GM23338 (cell line): ENCODE measurements at places on chromosomes 2 and 18.

- no peak for DNase-seq
These were observed 156.5 kb upstream of the RMP24 start for GRCh38 chr18:35816003-35816402.

DNA sequence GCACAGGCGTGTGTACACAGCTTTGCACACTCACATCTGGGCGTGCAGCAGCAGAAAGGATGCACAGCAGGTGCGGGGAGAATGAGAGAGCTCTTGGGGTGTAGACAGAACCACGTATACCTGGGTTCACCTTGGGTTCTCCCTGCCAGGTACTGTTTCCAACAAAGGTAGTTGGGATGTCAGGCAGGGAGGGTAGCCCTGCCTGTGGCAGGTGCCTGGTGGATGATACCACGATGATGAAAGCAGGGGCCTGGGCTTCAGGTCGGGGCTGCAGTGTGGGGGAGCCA, 6.5 kb upstream of the ARID5A start:
- DNase-seq = no peak

- peak; percentile 74 for DNase-seq
These were observed 37.6 kb upstream of the SPAG16 start for GRCh38 chr2:213246497-213247281.

DNA sequence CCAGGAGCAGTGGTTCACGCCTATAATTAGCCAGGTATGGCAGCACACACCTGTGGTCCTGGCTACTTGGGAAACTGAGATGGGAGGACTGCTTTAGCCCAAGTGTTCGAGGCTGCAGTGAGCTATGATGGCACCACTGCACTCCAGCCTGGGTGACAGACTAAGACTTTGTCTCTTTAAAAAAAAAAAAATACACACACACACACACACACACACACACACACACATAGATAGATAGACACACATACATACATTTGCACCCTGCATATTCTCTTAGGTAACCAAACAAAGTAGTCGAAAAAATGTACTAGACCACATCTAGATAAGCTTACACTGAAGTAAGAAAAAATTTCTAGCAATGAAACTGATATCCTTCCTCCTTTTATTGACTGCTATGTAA, 86.8 kb downstream of the OLA1 start:
- no peak for DNase-seq

DNA sequence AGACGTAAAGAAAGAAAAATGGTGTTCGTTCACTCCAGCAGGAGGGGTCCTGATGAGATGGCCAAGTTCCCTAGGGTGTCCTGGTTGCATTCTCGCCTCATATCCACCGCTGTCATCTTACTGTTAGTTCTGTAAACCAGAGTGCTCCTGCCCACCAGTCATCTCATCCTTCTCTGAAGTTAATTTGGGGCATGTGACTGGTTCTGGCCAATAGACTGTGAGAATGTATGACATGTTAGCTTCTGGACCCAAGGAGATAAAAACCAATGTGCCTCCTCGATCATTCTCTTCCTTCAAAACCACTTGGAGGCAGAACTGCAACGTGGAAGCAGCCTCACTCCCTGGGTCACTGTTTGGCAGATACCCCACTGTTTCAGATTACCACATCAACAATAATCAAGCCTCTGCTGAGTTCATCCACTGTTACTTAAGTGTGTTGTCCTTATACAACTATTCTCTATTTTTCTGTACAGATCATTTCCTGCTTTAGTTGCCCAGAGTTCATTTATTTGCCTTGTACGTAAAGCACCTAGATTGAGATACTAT, 759.1 kb downstream of the TSN start:
- DNase-seq = no peak

GRCh38 chr18:74582642-74583041, 15.0 kb upstream of the ZNF407 start:
- no peak for DNase-seq

DNA sequence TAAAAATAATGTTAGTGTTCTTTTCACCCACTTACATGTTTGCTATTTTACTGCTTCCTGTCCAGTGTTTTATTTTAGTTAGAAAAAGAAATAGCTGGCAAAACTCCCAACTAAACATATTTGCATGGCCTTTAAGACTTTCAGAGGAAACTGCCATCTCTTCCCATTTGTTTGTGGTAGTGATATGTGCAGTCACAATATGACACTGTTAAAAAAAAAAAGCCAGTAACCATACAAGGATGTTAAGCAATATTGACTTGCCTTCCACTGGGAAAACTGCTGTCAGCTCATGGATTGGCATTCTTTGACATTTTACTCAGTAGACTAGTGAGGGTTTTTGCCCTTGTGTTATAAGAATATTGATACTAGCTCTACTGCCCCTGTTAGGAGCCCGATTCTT, 29.1 kb downstream of the XIRP2 start:
- DNase-seq = no peak

DNA sequence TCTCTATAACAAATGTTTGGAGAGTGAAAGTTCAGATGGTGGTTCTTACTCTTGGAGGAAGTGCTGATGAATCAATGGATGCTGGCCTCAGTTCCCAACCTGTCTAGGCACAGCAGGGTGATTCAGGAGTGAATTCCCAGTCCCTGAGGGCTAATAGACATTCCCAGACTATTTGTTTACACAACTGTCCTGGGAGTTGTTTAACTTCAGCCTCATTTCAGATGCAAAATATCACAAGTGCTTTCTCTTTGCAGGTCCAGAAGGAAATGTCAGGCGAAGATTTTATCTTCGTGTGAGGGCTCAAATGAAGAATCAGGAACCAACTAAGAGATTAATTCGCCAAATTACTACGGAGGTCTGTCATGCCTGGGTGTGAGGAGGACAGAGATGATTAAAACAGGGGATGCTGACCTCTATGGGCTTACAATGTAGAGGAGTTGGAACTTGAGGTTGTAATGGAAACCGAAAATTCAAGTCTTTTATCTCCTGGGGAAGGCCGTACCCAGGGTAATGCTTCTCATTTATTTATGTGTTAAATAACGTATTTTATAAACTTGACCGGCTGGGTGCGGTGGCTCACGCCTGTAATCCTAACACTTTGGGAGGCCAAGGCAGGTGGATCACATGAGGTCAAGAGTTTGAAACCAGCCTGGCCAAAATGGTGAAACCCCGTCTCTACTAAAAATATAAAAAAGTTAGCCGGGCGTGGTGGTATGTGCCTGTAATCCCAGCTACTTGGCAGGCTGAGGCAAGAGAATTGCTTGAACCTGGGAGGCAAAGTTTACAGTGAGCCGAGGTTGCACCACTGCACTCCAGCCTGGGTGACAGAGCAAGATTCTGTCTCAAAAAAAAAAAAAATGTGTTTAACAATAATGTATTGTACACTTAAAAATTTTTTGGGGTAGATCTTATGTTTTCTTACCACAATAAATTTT, 38.7 kb upstream of the SLC1A4 start:
- DNase-seq = peak; percentile 11

DNA sequence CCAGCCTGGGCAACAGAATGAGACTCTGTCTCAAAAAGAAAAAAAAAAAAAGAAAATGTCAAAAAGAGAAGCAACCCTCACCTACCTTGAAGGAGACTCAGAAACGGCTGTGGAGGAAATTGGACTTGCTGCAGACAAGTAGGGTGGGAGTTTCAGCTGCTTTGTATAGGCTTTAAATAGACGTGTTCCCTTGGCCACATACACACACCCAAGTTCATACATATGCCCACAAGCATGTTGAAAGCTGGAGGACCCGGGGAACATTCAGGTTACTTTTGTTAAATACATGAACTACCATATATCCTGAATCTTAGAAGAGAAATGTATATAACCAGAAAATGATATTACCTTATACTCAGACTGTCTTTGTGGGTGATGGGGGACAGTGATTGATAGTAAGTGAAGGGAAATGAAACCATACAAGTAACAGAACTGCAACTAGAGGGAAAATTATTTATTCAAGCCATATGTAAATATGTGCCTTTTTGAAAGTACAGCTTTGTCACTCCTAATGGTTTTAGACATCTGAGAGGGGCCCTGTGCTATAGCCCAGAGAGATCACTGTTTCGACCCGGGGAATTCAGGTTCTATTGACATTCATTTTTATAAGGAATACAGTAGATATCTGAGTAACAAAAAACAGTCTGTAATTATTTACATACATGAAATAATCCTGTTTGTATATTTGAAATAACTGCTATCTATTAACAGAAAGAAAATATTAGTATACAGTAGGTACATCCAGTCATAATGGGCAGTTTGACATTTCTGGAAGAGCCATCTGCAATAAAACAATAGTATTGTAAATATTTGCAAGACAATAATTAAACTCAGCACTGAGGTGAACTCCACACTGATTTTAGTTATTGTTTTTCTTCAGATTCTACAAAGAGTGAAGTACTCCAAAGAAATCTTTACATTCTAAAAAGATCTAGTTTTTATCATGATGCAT, 48.0 kb upstream of the TGIF1 start:
- DNase-seq = no peak

DNA sequence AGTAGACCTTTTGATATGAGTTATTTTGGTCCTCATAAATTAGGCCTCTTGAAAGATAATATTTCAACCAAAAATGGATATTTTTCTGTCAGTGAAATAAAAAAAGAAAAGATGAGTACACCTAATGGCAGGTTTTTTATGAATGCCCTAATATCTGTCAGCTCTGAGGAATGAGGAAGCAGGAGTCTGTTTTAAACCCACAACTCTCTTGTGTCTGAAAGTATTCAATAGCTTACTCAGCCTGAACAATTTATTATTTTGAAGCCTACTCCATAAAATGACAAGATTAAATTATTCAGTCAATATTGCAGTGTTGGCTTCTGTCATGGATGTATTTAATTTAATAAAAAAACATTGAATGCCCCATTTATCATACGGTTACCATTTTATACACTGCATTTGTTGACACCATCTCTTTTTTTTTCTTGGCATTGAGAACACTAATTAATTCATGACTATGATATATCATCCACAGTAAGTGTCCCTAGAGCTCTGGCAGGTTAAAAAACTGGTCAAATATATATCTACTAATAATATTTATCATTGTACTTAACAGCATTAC, 548.2 kb downstream of the CBLN2 start:
- DNase-seq = no peak

- DNase-seq = no peak
These were observed 70.3 kb upstream of the DOCK10 start for GRCh38 chr2:225112362-225113126.

- no peak for DNase-seq
These were observed 390.4 kb downstream of the CMPK2 start for GRCh38 chr2:6475155-6475940.

DNA sequence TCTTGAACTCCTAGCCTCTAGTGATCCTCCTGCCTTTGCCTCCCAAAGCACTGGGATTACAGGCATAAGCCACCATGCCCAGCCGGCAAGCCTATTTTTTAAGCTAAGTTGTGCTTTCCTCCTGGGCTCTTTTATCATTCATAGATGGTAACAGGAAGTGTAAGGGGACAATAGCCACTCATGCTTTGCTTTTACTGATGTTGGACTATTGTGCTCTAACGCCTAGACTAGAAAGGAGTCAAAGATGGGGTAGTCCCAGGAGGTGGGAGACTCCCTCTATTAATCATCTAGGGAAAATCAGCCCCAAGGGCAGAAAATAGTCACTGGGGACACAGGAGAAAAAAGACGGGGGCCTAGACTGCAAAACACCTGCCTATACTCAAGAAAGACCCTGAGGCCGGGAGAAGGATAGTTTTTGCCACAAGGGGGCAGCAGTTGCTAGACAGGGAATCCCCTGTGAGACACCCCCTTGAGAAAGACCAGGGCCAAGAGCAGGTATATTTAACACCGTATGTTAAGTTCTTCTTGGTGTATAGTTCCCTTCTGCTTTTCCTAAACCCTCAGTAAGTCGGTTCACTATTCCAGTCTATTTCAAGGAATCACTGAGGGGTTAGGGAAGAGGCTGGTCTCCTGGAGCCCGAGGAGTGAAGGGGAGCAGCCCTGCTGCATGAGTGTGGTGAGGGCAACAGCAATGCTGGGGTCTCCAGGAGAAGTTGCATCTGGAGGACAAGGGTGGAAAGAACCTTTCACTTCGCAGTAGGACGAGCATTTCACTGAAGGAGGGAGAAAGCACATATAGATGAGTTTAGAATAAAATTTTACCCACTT, 2.1 kb upstream of the CXCR1 start:
- peak; percentile 91 for DNase-seq

GRCh38 chr18:7230626-7231349, at the start of gene LRRC30:
TSS of gene LRRC30 (plus strand) at chr18:7231089. CDS start at chr18:7231139, 50 bp downstream.
- DNase-seq = no peak
